ENCODE measurements at places on chromosomes 2 and 18. TPM values are rescaled to one million over a fixed set of nuclear protein-coding genes. Genes with fewer than 3 reads are reported as not detected.

Gene ALPG
- total RNA-seq: not detected

Gene DCC
- total RNA-seq: 0.28 TPM

Gene MYOM1
- total RNA-seq: 4.7 TPM

Gene ANKMY1
- total RNA-seq: 11.8 TPM

Gene HTR2B
- total RNA-seq: not detected

DNA sequence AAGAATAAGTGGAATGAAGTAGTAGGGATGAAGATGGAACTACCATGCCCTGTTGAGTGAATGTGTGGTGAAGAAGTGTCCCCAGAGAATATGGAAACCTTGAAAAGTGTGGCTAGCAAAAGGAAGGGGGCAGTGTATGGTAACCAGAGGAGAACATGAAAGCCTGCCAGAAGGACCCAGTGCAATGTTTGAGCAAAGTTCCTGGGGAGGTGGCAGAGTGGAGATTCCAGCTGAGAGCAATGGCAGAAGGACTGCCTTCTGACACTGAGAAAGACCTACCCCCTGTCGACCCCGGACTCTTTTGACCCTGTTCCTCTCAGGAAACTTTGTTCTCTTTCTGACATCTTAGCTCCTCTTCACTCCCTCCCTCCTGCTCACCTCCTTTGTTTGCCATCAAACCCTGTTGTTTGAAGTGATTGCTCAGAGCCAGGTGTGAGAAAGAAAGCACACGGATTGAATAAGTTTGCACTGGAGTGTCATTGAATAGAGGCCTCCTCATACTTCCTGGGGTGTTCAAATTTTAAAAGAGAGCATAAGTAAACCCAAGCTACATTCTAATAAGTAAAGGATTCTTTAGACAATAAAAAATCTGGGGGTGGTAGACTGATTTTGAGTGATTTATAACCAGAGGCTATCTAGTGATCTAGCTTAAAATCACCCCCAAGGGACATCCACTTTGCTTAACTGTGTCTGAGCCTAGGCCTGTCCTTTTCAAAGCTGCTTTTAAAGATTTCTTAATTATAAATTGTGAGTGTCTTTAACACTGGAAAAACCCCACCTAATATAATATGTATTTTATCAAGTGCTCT lies 57.1 kb downstream of the TRIB2 start:
- DNase-seq: no peak

GRCh38 chr2:237708961-237709360 lies 81.6 kb downstream of the LRRFIP1 start:
- DNase-seq: no peak

DNA sequence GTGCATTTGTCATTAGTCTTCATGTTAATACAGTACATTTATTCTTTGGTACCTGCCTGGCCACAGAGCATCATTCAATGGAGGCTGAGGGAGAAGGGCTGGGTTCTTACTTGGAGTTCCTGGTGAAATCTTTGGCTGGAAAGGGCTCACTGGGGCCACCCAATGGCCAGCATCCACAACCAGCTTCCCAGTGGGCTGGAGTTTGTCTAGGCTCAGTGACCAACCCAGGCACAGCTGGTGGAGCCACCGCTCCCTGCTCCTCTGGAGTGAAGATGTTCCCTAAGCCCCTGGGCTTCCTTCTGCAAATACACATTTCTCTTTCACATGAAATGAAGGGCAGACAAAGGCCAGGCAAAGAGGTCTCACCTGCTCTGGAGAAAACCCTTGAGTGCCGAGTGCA lies 34.4 kb downstream of the EHD3 start:
- DNase-seq: no peak

DNA sequence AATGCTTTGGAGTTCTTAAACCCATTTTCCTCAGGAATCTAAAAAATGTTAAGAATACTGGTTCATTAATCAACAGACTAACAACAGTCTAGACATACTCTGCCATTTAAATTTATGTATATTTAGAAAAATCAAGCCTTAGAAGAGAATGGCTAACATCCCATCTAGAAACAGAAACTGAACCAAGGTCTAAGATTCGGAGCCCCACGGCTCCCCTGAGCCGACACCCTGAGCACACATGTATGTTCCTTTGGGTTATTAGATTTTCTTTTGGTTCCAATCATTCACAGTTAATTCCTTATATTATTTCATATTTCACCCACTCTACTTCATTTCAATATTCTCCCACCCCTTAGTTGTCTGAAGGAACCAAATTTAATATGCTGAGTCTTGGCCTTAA lies 94.8 kb upstream of the HNRNPA3 start:
- DNase-seq: no peak

DNA sequence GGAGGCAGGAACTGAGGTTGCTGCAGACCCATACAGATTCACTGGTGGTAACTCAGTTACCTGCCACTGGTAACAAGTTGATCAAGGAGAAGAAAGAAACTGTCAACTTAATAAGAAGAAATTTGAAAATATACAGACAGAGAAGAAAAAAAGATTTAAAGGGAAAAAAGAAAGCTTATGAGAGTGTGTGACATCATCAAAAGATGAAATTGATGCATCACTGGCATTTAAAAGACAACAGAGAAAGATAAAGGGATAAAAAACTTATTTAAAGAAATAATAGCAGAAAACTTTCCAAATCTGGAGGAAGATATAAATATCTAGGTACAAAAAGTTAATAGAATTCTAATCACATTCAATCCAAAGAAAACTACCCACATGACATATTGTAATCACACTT lies 1003.2 kb downstream of the TDRD15 start:
- DNase-seq: no peak

GRCh38 chr2:222797261-222797660 lies 63.6 kb upstream of the ACSL3 start:
- DNase-seq: no peak

DNA sequence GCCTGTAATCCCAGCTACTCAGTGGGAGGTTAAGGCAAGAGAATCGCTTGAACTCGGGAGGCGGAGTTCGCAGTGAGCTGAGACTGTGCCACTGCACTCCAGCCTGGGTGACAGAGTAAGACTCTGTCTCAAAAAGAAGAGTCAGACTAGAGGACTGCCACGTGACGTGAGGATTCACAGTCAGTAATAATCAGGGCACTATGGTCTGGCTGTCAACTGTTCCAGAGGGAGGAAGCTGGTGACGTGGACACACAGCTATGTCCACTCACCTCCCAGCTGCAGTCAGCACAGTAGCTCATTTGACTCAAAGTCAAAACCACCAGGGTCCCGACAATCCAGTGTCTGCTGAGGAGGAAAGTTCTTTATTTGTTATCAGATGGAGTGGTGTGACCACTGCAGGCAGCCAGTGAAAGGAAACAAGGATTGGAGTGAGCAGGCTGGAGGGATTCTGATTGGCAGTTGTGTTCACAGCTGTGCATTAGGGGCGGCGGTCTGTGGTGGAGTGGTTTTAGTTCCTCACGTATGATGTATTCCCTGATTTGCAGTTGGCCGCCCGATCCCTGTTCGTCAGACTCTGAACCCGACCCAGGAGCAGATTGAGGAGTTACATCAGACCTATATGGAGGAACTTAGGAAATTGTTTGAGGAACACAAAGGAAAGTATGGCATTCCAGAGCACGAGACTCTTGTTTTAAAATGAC lies 37.9 kb downstream of the MOGAT1 start:
- DNase-seq: no peak

- DNase-seq: no peak
These were observed 1.6 kb downstream of the PRKAG3 start for GRCh38 chr2:218829868-218830451.
